ENCODE measurements at places on chromosomes 6 and 20.

- DNase-seq = peak; percentile 23
Observed at GRCh38 chr6:131136021-131136786, 937 bp downstream of the AKAP7 start.

- DNase-seq = no peak
Observed at GRCh38 chr20:15546525-15547023, 1026.7 kb downstream of the KIF16B start.

- DNase-seq = no peak
Observed at GRCh38 chr20:52682237-52682636, 289.9 kb upstream of the TSHZ2 start.

- DNase-seq = no peak
Observed at GRCh38 chr20:58706150-58706892, 13.7 kb downstream of the NPEPL1 start.

- DNase-seq = no peak
Observed at GRCh38 chr6:112304680-112305079, 42.5 kb upstream of the RFPL4B start.

DNA sequence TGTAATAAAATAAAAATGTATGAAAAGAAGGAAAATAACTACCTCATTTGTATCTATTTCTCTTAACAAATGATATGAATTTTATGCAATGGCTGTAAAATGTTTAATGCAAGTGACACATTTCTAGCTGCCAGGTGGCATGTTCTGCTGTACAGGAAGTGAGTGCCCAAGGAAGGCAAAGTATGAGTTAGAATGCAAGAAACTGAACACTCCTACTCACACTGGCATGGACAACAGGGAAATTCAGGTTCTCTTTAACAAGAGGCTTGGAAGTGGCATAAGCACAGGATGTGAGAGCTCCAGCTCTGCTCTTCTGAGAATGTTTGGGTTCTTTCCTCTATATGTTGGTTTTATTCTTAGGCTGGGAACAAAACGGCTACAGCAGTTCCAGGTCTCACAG, 20.4 kb upstream of the LAMA4 start:
- DNase-seq = no peak

- no peak for DNase-seq
Observed at GRCh38 chr6:43942616-43943015, 172.6 kb downstream of the VEGFA start.

- no peak for DNase-seq
Observed at GRCh38 chr6:30494291-30494861, 5.1 kb downstream of the HLA-E start.

- DNase-seq = no peak
Observed at GRCh38 chr20:58440021-58440767, 51.2 kb downstream of the VAPB start.

- DNase-seq = no peak
Observed at GRCh38 chr20:34540596-34541263, 17.8 kb upstream of the MAP1LC3A start.

GRCh38 chr6:73728548-73729205, 32.7 kb downstream of the CD109 start:
- no peak for DNase-seq

GRCh38 chr6:36634317-36635108, 40.4 kb downstream of the SRSF3 start:
- no peak for DNase-seq

DNA sequence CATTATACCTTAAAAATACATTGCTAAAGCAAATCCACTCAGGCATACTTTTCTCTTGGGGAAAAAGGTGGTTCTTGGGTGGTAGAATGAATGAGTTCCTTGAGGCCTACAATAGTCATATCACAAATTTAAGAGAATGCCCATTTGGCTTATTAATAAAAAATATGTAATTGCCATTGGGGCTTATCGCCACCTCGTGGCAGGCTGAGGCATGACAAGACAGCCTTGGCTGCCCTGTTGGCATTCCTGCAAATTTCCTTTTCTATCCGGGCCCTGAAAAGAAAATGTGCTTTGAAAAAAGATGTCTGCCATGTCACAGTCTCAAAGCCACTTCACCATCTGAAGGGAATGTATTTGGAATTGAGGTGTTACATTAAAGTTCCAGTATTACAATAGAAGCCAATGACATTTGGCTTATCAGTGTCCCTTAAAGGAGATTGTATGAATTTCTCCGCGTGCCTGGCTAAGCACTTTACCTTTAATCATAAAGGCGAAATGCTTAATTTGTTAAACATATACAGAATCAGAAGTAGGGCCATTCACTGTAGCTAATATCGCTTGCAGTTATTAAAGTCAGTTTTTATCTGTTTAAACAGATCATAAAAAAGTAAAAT, 188.3 kb upstream of the ZFP64 start:
- no peak for DNase-seq

DNA sequence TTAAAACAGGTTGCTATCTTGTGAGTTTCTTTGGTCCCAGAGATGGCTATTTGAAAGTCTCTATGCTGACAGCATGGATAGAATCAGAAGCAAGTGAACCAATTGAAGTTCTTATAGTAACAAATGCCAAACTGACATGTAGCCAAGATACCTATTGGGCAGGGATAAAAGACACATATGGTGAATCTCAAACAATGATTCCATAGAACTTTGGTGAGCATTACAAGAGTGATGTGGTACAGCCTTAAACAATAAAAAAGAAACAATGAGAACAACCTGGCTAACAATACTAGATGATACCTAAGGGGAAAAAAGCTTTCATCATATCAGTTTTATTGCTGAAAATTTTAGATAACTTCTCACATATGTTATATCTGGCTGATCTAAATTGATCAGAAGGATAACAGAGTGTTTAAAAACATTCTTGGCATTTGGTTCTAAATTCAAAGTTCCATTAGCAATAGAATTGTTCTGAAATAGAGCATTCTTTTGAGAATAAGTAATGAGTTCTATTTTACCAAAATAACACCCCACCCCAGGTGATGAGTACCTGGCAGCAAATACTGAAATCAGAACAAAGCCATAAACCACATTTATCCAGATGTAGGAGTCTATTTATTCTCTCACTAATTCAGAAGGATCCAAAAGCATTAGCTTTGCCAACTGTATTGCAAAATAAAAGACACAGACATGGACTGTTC, 5.8 kb upstream of the HMGCLL1 start:
- no peak for DNase-seq

DNA sequence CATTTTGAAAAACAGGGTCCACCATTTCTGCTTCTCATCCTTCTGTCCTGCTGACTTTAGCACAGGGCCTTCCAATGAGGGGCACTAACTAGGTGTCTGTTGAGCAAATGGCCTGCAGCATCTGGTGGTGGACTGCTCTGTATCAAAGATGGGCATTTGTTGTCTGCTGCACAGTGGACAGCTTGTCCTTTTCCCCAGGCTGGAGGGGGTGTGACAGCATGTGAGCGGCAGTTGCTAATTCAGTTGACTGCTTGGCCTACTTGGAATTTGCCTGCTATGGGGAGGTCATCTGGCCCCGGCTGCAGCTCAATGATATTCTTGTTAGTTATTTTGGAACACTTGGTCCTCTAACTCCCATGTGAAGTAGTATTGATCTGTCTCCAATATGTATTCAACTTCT, 93.7 kb downstream of the SH3BGRL2 start:
- DNase-seq = no peak

DNA sequence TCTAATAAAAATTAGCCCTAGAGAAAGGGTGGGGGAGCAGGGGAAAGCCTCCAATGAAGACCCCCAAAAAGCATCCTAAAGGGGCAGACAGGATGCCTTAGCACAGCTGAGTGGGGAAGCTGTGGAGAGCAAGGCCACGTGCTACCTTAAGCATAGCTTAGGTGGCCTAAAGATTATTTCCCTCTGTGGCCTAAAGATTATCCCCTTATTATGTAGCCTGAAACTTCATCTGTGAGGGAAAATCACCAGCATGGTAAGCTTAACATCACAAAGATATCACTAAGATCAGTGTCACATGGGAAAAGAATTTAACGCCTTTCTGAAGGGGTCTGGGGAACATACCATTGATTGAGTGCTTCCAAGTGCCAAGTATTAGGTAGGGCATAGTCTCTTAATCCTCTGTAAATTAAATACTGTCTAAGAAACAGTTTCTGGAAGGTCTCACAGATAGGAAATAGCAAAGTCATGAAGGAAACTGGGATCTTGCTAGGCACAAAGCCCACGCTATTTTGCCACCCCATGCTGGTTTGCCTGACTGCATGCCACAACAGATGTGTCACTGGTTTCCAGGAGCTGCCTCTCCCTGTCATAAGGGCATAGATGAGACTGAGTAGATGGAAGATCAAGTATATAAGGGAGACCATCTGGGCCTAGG, 170.0 kb downstream of the HACE1 start:
- no peak for DNase-seq

GRCh38 chr6:31203345-31203979, 33.0 kb upstream of the POU5F1 start:
- DNase-seq = no peak

DNA sequence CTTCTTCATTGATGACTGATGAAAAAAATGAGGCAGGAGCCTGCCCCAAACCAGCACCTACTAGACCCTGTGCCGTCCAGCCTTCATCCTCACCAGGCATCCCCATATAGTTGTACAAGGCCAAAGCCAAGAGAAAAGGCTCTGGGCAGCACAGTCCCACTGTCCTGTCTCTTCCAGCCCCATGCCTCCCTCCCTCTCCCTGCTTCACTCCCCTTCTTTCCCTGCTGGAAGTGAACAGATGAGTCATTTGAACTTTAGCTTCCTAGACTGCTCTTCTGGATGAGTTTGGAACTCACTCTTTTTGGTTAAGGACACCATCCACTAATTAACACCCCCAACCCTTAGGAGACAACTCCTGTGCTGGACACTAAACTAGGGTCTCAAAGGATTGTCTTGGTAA, 235.2 kb downstream of the LRFN2 start:
- no peak for DNase-seq

Measured in right renal pelvis (tissue), 4 donors.